ENCODE measurements at places on chromosomes 7 and 10. TPM values are rescaled to one million over a fixed set of nuclear protein-coding genes. Genes with fewer than 3 reads are reported as not detected.
A peak's percentile ranks its signal among the peaks of the same experiment; 100 is the strongest.

- no peaks in the 10 kb centered on the region for H3K27me3 ChIP-seq
- H3K4me3 ChIP-seq, result no peak overlapping the region
- no peak overlapping the region for H3K27ac ChIP-seq
- no peak for DNase-seq
- H3K36me3 ChIP-seq, result no peaks in the 10 kb centered on the region
Measured at GRCh38 chr7:85114342-85114741, 72.5 kb downstream of the SEMA3D start.

GRCh38 chr10:87552248-87552929, 47.7 kb downstream of the MINPP1 start:
- peaks cover 17% of the 10 kb centered on the region for H3K4me1 ChIP-seq
- H3K4me3 ChIP-seq, result no peak overlapping the region
- no peaks in the 10 kb centered on the region for H3K36me3 ChIP-seq
- H3K27ac ChIP-seq, result no peak overlapping the region

GRCh38 chr7:120856621-120857352, 1.2 kb downstream of the TSPAN12 start:
- H3K4me3 ChIP-seq, result peak overlapping the region; percentile 78
- H3K4me1 ChIP-seq, result no peaks in the 10 kb centered on the region
- H3K36me3 ChIP-seq, result no peaks in the 10 kb centered on the region
- peak; percentile 8 for DNase-seq
- no peak overlapping the region for H3K27ac ChIP-seq

SPDYE16 gene
- not detected for polyA plus RNA-seq

SPDYE6 gene
- not detected for polyA plus RNA-seq

- H3K27ac ChIP-seq, result no peak overlapping the region
- DNase-seq, result no peak
- H3K36me3 ChIP-seq, result no peaks in the 10 kb centered on the region
- no peaks in the 10 kb centered on the region for H3K27me3 ChIP-seq
- H3K4me1 ChIP-seq, result no peaks in the 10 kb centered on the region
Measured at GRCh38 chr7:24069751-24070150, 214.2 kb upstream of the NPY start.

DNA sequence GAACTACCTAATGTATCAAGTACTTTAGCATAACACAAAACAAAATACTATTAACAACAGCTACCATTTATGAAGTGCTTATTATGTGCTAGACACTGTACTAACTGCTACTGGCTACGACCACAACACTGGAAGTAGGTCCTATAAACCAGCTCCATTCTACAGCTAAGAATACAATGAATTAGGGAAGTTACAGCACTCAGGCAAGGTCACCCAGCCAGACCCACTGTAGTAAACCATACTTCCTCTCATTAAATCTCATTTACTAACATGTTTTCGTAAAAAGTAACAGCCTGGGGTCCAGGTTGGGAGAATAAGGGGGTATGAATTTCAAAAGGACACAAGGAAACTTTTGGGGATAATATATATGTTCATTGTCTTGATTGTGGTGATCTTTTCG, 25.4 kb downstream of the NAPEPLD start:
- H3K4me3 ChIP-seq, result no peak overlapping the region
- no peaks in the 10 kb centered on the region for H3K27me3 ChIP-seq
- H3K36me3 ChIP-seq, result peaks cover 13% of the 10 kb centered on the region
- no peak for DNase-seq
- no peak overlapping the region for H3K27ac ChIP-seq

FOXP2 gene
- polyA plus RNA-seq, result 0.89 TPM

DNA sequence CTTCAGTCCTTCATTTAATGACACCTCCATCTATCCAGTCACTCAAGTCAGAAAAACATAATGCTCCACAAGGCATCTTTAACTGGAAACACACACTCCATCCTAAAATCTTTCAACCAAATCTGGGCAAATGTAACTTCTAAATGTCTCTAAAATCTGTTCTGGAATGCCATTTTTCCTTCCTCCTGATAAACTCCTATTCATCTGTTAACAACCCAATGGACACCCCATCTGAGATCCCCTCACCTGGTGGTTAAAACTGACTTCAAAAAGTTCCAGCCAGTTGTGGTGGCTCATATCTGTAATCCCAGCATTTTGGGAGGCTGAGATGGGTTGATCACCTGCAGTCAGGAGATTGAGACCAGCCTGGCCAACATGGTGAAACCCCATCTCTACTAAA, 78.7 kb downstream of the ARHGAP21 start:
- H3K4me3 ChIP-seq, result no peak overlapping the region
- H3K27ac ChIP-seq, result no peak overlapping the region
- no peaks in the 10 kb centered on the region for H3K27me3 ChIP-seq
- peaks cover 8% of the 10 kb centered on the region for H3K4me1 ChIP-seq

- no peak overlapping the region for H3K27ac ChIP-seq
- peaks cover 7% of the 10 kb centered on the region for H3K4me1 ChIP-seq
- no peak overlapping the region for H3K4me3 ChIP-seq
- H3K27me3 ChIP-seq, result peaks cover 1% of the 10 kb centered on the region
- H3K36me3 ChIP-seq, result no peaks in the 10 kb centered on the region
- peak; percentile 17 for DNase-seq
Measured at GRCh38 chr7:152756116-152756515, 3.4 kb upstream of the ACTR3B start.
